Activated CD4-positive, alpha-beta T cell treated with anti-CD3 and anti-CD28 coated beads, Interleukin-2, Interleukin-6, amounts not matched to agents 100 ng/mL and 50 ng/mL, durations not matched to agents 16 hours and 8 hours (primary cell): ENCODE measurements at places on chromosomes 16 and 17.
A peak's percentile ranks its signal among the peaks of the same experiment; 100 is the strongest.

DNA sequence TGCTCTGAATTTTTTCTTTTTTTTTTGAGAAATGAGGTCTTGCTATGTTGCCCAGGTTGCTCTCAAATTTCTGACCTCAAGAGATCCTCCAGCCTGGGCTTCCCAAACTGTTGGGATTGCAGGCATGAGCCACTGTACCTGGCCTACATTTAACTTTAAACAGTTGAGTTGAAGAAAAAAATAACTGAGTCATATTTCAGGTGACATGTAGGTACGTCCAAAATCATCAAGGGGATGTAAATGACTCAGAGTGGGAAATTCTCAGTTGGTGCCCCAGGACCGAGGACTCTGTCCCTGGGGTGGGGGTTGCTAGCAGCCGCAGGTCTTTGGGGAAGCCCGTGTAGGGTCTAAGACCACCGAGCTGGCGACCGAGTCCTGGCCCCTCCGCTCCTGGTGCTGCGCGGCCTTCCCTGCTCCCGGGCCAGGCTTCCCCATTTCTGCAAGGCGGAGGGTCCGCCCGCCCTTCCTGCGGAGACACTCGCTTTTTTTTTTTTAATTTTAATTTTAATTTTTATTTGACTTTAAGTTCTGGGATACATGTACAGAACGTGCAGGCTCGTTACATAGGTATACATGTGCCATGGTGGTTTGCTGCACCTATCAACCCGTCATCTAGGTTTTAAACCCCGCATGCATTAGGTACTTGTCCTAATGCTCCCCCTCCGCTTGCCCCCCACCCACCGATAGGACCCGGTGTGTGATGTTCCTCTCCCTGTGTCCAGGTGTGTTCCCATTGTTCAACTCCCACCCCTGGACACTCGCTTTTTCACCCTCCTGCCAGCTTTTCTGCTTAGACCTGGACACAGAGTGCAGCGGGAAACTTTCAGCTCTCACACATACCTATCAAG is 12.7 kb upstream of the N4BP1 start:
- DNase-seq, result no peak

GRCh38 chr16:30927789-30928378 is 4.5 kb downstream of the FBXL19 start:
- peak; percentile 71 for DNase-seq

GRCh38 chr16:64907844-64908243 is 214.0 kb downstream of the CDH11 start:
- no peak for DNase-seq

- DNase-seq, result no peak
Observed at GRCh38 chr17:29682987-29683386, 60.3 kb upstream of the CORO6 start.

DNA sequence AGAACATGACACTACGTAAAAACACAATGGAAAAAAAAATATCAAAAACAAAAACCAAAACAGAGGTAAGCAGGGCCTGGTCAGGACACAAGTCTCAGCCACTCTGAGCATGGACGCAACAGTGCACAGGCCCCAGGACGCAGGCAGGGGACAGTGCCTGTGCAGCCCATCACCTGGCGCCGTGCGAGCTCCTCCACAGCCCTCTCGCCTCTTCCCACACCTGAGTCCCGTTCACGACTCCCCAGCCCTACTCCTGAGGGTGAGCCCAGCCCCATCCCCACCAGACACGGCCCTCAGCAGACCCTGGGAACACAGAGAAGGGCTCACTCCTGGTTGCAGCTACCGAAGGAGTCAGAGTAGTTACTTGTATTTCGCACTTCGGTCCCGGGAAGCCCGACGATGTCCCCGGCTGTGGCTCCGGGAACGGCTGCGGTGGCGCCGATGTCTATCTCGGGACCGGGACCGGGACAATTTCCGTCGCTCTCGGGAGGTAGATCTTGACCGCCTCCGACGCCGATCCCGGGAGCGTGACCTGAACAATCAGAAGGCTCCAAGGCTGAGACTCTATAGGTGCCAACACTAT is 9.4 kb downstream of the HBQ1 start:
- DNase-seq, result no peak

GRCh38 chr16:27922433-27922832 is 141.1 kb downstream of the GSG1L start:
- DNase-seq, result no peak

DNA sequence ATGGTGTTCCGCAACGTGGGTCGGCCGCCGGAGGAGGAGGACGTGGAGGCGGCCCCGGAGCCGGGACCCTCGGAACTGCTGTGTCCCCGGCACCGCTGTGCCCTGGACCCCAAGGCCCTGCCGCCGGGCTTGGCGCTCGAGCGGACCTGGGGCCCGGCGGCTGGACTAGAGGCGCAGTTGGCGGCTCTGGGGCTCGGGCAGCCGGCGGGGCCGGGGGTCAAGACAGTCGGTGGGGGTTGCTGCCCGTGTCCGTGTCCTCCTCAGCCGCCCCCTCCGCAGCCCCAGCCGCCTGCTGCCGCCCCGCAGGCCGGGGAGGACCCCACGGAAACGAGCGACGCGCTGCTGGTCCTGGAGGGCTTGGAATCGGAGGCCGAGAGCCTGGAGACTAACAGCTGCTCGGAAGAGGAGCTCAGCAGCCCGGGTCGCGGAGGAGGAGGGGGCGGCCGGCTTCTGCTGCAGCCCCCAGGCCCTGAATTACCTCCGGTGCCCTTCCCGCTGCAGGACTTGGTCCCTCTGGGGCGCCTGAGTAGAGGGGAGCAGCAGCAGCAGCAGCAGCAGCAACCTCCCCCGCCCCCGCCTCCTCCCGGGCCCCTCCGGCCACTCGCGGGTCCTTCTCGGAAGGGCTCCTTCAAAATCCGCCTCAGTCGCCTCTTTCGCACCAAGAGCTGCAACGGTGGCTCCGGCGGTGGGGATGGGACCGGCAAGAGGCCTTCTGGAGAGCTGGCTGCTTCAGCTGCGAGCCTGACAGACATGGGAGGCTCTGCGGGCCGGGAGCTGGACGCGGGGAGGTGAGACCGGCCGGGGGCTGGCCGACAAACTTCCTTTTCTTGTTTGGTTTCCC is 821 bp downstream of the SOCS7 start:
- peak; percentile 22 for DNase-seq

GRCh38 chr17:42288803-42289610 is 709 bp downstream of the STAT5A start:
- DNase-seq, result peak; percentile 62

DNA sequence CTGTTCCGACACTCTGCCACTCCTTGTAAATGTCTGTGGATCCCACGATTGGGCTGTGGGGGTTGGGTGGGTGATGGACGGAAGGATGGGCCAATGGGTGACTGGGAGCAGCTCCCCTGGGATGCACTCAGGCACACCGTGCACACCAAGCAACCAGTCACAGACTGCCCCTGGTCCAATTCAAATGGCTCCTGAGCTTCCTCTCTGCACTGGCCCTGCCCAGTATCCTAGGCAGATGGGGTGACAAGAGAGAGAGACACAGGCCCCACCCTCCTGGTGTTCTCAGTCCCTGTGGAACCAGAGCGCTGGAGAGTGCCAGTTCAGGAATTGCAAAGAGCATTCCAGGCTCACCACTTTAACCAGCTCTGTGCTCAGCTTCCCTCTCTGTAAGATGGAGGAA is 32.8 kb downstream of the BEAN1 start:
- no peak for DNase-seq

DNA sequence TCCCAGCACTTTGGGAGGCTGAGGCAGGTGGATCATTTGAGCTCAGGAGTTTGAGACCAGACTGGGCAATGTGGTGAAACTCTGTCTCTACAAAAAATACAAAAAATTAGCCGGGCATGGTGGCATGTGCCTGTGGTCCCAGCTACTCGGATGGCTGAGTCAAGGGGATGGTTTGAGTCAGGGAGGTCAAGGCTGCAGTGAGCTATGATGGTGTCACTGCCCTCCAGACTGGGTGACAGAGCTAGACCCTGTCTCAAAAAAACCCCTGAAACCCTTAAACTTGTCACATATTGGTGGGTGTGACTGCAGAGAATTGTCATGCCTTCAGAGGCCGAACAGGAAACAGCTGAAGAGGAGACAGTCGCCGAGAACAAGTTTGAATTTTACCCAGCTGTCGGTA is 13.4 kb downstream of the RPTOR start:
- DNase-seq, result peak; percentile 15

- DNase-seq, result no peak
Observed at GRCh38 chr17:61371179-61371578, 28.5 kb upstream of the TBX2 start.

DNA sequence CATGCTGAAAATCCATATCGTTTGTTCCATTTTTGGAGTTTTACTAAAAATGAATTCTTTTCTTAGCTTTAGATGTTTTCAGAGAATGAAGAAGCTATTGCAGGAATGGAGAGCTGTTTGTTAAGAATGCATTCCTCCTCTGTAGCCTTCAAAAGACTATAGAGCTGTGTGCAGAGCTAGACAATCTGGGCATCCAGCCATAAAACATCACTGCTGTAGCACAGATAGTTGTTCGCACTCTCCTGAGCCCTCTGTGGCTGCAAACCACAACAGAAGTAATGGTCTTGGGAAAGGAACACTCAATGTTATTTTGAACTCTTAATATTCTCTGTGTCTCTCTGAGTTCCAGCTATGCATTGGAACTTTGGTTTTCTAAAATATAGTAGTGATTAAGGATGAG is 4.9 kb downstream of the TNRC6C start:
- DNase-seq, result peak; percentile 5

DNA sequence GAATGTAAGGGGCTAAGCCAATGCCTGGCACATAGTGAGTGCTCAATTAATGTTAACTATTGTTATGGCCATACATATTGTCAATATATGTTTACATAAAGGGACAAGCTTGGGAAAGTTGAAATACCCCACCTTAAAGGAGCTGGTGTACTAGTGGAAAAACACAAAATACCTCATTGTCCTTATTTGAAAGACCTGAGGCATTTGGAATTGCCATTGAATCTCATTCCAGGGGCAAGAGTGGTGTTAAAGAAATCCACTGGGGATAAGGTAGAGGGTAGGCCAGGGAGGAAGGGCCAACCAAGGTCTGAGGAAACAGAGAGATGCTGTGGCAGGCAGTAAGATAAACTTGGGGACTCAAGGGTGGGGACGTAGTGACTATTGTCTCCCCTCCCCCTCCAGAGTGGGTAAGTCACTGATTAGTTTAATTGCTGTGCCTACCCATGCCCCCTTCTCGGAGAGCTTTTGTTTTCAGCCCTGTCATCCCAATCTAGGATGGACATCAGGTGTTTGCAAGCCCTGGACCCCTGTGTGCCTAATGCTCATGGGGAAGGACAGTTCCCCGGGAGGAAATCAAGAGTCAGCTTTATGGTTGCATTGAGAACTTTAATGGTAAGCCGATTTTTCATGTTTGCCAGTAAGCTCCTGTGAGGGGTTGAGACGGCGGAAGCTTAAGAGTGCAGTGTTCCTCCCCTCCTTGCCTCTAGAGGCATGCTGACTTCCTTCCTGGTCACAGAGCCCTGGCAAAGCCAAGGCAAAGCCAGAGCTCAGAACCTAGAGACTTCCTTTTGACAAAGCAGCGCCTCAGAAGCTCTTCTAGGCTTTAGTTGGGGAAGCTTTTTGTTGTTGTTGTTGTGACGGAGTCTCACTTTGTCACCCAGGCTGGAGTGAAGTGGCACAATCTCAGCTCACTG is 2.5 kb upstream of the HEATR9 start:
- DNase-seq, result peak; percentile 52

GRCh38 chr16:982145-983043 is 824 bp downstream of the SOX8 start:
- DNase-seq, result no peak

- no peak for DNase-seq
Observed at GRCh38 chr17:8333281-8333680, 6.4 kb upstream of the ODF4 start.

- no peak for DNase-seq
Observed at GRCh38 chr17:33039874-33040273, 48.2 kb downstream of the SPACA3 start.

GRCh38 chr17:35730400-35731005 is 936 bp upstream of the RASL10B start:
- DNase-seq, result no peak

DNA sequence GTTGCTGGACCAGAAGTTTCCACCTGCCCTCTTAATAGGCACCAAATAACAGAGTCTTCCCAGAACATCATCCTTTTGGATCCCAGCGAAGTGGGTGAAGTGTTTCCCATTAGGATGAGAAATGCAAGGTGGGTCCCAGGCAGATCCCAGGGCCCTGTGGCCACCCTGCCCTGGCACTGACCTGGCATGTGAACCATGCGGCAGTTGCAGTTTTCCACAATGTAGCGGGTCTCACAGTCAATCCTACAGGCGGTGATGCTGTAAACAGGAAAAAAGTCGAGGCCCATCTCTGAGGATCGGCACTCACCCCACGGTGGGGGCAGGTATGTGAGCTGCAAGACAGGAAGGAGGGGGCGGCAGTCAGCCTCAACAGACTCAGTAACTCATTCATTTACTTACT is 36.4 kb downstream of the SPACA3 start:
- DNase-seq, result no peak

GRCh38 chr16:23374721-23375510 is 72.8 kb downstream of the SCNN1B start:
- no peak for DNase-seq

DNA sequence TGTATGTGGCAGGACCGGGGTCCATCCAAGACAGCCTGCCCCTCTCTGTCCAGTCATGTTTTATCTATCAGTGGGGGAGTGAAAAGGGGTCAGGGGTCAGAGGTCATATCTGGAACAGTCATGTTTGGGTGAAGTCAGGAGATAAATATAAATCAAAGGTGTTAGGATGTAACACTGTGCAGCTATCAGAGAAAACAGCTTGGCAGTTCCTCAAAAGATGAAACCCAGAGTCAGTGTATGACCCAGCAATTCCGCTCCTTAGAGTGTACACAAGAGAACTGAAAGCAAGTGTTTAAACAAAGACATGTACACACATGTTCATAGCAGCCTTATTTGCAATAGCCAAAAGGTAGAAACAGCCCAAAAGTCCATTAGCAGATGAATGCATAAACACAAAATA is 361.3 kb downstream of the FOXL1 start:
- DNase-seq, result no peak

DNA sequence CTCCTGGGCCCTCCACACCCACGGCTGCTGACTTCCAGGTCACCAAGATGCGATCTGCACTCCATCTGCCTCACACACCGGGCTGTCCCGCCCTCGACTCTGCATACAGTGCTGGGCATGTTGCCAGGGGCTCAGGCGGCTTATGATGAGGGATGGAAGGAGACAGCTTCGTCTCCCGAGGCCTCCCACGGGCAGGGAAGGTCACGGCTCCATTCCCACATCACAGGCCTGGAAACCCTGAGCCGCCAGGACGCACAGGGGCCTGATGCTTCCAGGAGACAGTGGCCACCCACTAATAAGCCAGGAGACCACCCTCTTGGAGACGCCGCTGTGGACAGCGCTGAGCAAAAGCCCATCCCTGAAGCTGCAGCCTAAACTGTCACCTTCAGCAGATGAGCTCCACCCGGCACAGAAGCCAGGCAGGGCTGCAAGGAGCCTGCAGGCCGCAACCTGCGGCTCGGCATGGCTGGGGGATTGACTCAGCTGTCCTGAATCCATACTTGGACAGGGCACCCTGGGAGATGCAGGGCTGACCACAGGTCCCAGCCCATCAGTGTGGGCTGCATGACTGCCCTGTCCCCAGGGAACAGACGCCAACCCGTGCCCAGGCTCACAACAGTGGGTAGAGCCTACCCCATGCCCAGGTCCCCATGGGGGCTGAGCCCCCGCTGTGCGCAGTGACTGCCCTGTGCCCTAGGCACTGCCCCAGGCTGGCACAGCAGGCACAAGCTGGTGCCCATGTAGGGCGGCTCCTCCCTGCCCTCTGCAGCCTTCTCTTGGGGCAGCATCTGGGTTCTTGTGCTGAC is 34.4 kb downstream of the SLC7A5 start:
- no peak for DNase-seq
